ENCODE measurements at places on chromosomes 11 and 22.

DNA sequence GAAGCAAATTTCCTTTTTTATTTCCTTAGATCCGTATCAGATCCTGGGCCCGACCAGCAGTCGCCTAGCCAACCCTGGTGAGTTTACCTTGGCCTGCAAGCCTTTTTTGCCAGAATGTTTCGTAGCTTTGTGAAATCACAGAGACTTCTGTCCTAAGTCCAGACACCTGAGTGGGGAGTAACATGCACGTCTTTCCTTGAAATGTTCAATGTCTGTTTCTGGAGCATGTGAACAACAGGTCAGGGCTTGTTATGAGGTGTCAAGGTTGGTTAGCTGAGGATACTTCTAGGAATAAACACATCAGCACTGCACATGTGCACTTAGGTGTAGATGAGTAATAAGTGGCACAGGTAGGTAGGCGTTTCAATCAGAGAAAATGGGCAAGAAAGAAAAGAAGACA is 58.0 kb downstream of the KCNJ1 start:
- DNase-seq, result no peak

DNA sequence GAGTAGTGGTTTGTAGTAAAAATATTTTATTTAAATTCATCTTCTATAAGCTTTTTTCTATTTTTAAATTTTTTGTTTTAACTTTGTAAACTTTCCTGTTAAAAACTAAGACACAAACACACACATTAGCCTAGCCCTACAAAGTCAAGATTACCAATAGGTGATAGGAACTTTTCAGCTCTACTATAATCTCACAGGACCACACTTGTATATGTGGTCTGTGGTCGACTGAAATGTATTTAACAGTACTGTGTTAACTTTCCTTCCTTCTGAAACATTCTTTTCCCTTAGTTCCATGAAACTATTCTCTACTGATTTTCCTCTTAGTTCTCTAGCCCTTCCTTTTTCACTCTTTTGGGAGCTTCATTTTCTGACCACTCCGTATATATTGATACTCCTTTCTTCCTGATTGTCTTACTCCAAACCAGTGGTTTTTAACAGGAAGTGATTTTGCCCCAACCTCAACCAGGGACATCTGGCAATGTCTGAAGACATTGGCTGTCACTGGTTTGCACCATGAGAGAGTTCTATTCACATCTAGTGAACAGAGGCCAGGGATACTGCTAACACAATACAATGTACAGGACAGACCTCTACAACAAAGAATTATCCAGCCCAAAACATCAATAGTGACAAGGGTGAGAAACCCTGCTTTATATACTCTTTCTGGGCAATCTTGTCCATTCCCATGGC is 8.8 kb downstream of the ZW10 start:
- DNase-seq, result no peak

GRCh38 chr11:45217991-45218390 is 68.2 kb downstream of the SYT13 start:
- no peak for DNase-seq

DNA sequence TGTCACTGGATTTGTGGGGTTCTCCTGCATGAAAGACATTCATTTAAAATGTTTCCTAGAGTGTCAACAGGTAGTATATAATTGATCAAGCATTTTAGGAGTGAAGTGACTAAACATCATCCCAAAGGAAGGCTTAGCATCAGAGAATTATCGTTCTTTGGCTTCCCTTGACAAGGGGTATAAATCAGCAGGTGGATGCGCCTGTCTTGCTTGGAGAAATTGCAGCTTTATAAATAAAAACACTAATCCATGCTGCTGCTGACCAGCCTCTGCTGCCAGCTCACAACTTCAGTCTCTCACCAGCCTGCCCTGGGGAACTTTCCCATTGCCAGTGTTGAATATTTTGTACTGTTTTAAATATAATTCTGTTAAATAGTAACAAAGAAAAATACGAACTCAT is 1184.7 kb upstream of the TENM4 start:
- no peak for DNase-seq

DNA sequence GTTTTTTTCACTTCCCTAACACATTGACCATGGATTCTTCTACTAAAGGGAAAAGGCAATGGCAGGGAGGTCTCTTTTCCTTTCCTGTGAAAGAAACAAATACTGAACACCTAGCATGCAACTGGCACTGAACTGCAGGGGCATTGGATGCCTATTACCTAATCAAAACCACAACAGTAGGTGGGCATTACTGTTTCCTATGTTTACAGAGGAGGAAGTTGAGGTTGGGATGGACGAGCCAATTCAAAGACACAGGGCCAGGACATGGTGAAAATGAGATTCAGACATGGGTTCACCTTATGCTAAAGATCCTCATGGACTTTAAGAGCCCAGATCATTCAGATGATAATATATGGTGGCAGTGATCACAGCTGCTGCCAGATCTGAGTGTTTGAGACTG is 407.0 kb downstream of the MIAT start:
- DNase-seq, result no peak

- DNase-seq, result no peak
Observed at GRCh38 chr22:19179497-19180048, 1.0 kb upstream of the SLC25A1 start.

DNA sequence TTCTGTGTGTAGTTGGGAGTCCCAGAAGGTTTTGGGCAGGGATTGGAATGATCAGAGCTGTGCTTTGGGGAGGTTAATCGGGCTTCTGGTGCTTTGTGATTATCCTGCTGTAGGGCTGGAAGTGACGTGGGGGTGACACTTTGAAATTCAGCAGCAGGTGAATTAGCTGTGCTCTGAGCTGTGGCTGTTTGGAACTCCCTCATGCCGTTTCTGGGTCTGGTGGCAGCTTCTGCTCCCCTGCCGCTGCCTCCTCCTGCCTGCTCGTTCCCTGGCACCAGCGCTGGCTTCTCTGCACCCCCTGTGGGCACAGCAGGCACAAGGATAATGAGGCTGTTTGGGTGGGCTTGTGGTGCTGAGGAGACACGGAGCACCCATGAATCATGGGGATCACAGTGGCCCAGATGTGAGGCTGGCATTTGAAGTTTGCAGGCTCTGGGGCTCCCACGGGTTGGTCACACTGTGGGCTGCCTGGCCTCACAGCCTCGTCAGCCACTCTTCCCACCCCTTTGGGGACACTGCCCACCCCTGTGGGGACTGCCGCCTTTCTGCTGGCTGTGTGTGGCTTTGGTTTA is 49.7 kb downstream of the TBC1D22A start:
- DNase-seq, result no peak
